Skin of body (tissue), 3 donors: ENCODE measurements at places on chromosomes 13 and 19.

- peak; percentile 23 for DNase-seq
Measured at GRCh38 chr13:96993634-96994016, 651 bp downstream of the OXGR1 start.

DNA sequence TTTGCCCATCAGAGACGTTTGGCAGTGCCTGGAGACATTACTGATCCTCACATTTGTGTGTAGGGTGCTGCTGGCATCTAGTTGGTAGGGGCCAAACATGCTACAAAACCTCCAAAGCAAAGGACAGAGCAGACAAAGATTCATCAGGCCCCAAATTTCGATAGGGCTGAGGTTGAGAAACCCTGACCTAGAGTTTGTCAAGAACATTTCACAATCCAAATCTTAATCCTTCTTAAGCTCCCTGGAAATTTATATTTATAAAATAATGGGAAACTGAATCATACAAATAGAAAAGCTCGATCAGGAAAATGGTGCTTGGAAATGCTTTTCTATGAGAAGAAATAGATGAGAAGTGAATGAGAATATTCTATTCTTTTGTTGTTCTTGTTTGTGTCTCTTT is 273.6 kb downstream of the DCT start:
- no peak for DNase-seq

DNA sequence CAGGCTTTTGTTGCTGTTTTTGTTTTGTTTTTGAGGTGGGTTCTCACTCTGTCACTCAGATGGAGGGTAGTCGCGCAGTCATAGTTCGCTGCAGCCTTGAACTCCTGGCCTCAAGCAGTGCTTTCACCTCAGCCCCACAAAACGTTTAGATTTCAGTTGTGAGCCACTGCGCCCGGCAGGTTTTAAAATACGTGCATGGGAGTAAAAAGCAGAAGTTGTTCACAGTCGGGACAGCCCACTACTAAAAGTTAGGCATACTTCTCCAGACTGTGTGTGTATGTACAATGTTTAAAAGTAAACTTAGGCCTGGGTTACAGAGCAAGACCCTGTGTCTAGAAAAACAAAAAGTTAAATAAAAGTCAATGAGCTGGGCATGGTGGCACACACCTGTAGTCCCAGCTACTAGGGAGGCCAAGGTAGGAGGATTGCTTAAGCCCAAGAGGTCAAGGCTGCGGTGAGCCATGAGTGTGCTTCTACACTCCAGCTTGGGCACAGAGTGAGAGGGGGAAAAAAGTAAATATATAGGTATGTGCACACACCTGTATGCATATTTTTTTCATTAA is 6.1 kb downstream of the SAFB start:
- DNase-seq, result no peak

GRCh38 chr19:21308773-21309172 is 20.4 kb downstream of the ZNF708 start:
- no peak for DNase-seq

GRCh38 chr13:20065516-20065915 is 95.3 kb downstream of the GJA3 start:
- DNase-seq, result no peak

GRCh38 chr13:42086582-42086981 is 38.1 kb downstream of the DGKH start:
- no peak for DNase-seq

DNA sequence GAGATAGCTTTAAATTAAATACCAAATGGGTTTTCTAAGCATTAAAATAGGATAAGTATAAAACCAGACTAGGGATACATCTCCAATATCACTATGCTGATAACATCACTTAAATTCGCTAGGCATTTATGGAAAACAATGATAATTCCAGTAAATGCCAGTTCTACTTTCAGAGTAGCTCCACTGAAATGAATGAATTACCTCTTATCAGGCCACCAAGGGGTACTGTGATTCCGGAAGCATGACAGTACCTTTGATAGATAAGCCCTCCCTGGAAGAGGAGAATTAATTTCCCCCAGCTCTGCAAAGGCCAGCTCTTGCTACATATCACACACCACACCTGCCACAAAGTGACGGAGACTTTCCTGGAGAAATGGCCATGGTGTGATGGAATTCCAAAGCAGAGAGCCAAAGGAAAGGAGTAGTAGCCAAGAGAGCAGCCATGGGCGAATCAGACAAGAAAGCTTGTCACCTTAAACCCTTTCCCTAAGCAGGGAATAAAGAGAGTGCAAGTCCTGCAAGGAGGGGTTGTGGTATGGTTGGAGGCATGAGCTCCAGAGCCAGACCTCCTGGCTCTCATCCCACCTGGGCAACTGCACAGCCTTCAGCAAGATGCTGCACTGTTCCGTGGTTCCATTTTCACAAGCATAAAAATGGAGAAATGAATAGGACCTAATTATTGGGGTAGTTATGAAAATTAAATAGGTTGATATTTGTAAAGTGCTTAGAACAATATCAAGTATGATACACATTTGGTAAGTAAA is 423.1 kb downstream of the FGF14 start:
- DNase-seq, result no peak

DNA sequence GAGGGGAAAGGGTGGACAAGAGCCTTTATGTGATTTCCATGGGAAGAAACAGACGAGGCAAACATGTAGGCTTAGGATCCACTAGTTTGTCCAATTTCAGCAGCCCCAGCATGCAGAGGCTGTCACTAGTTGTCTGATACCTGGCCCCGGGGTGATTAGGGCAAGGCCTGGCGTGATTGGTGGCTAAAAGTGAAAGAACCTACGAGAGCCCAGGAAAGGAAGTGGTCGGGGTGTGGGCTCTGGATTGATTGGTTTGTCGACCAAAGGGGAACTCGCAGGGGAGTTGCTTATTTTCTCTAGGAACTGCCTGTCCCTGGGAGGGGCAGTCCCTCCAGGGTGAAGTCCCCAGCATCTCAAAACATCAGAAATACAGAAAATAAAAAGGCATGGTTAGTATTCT is 64.2 kb upstream of the UQCRFS1 start:
- no peak for DNase-seq

GRCh38 chr13:22880741-22881720 is 299.7 kb upstream of the SGCG start:
- no peak for DNase-seq

GRCh38 chr19:17953869-17954268 is 13.0 kb upstream of the KCNN1 start:
- no peak for DNase-seq

DNA sequence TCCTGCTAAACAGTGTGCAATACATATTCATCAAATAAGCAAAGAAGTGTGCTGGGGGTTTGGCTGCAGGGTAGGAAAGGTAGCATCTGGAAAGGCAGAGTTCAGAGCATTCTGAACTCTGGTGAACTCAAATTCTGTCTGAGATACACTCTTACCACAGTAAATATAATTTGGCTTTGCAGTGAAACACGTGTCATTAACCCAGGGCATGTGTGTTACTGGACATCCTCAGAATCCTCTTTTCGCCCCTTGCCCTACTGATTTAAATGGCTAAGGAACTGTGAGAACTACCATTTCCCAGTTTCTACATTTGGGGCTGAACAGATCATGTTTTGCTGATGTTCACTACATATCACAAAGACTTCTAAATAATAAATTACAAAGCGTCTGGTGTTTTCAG is 562.8 kb upstream of the SGCG start:
- DNase-seq, result no peak

DNA sequence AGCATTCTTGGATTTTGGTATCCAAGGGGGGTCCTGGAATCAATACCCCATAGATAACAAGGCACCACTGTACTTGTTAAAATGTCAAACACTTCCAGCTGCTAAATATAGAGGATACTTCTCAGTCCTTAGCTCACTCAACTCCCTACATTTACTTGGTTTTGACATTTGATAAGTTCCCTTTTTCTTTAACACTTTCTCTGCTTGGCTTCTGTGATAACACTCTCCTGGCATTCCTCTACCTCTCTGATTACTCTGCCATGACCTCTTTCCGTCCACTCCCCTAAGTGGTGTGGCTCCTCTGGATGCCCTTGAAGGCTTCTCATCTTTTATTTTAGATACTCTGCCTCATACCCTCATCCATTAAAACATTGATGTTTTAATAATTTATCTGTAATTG is 65.2 kb downstream of the MICU2 start:
- DNase-seq, result no peak

DNA sequence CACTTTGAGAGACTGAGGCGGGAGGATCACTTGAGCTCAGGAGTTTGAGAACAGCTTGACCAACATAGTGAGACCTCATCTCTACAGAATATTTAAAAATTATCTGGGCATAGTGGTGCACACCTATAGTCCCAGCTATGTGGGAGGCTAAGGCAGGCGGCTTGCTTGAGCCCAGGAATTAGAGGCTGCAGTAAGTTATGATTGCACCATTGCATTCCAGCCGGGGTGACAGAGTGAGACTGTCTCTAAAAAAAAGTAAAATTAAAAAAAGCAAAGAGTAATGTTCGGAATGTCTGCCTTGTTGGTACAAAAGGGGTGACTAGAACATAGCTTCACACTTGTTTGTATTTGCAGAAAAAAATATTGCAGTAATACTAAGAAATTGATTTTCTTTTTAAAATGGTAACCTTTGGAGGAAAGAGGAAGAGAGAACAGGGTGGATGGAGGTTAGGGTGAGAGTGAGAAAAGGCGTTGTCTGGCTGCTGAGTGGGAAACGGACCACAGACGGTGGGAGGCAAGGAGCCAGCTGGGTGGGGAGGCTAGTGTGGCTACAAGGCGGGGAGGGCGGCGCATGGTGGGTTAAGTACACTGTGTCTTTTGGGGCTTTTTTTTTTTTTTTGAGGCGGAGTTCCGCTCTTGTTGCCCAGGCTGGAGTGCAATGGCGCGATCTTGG is 10.2 kb downstream of the PPP1R14A start:
- DNase-seq, result no peak

DNA sequence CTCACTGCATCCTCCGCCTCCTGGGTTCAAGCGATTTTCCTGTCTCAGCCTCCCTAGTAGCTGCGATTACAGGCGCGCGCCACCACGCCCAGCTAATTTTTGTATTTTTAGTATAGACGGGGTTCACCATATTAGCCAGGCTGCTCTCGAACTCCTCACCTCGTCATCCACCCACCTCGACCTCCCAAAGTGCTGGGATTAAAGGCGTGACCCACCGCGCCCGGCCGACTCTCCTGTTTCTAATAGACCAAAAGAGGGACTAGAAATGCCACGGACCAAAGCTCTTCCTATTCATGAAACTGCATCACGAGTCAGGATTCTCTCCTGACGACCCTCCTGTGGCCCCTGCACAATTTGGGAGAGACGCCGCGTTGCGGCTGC is 563 bp downstream of the ZNF43 start:
- peak; percentile 58 for DNase-seq

- no peak for DNase-seq
Measured at GRCh38 chr19:5345895-5346386, 5.3 kb upstream of the PTPRS start.

DNA sequence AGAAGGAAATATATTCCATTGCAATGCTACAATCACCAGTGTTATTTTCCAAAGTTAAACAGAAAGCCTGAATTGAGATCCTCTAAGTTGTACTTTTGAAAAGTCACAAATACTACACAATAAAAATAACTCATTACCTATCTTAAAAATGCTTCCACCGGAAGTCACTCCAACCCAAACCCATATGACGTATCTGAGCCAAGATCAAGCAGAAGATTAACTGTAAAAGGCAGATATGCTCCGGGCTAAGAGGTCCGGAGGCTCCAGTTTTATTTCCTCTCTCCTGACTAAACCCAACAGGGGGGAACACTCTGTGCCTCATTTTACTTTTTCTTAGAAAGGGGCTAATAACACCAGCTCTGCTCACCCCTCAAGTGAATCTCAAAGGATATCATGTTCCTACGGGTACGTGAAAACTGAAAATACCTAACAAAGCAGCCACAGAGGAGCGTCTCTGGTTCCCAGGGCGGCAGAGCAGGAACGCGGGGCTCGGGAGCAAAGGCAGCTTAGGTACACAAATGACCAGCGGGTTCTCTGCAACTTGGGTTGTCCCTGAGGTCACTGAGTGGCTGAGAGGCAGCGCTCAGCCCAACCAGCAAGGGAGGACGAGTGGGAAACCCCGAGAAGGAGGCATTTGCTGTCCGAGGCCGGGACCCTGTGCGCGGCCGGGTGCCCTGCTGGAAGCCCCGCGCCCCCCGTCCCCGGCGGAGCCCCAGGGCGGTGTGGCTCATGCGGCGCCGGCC is 750 bp downstream of the RAB20 start:
- DNase-seq, result no peak

GRCh38 chr19:1235625-1236538 is 1.9 kb downstream of the CBARP start:
- no peak for DNase-seq

GRCh38 chr13:28495538-28496187 is 735 bp upstream of the FLT1 start:
- no peak for DNase-seq

- no peak for DNase-seq
Measured at GRCh38 chr19:40585241-40585981, 8.7 kb downstream of the SHKBP1 start.

- DNase-seq, result peak; percentile 80
Measured at GRCh38 chr19:10006335-10006708, 4.0 kb downstream of the COL5A3 start.

- peak; percentile 18 for DNase-seq
Measured at GRCh38 chr13:77810878-77811277, 107.8 kb downstream of the EDNRB start.

GRCh38 chr13:113897161-113897560 is 33.3 kb upstream of the GAS6 start:
- DNase-seq, result no peak

DNA sequence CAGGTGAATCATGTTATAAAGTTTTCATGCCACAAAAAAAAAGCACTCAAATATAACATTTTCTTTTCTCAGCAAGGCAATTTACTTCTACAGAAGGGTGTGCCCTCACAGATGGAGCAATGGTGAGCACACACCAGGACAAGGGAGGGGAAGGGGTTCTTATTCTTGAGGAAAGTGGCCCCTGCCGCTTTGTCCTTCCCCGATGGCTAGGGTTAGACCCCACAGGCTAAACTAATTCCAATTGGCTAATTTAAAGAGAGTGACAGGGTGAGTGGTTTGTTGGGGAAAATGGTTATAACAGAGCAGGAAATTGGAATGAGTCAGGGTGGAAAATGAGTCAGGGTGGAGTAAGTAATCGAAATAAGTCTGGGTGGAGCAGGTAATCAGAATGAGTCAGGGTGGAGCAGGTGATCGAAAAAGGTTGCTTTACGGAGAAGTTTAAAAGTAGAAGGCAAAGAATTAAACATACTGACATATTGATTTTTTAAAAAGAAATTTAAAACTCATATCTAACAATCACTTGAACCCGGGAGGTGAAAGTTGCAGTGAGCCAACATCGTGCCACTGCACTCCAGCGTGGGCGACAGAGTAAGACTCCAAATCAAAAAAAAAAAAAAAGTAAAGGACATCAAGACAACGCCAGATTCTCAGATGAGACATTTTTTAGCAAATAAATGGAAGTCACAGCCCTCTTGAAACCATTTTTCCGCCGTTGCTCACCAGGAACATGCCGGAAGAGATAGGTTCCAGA is 813 bp downstream of the ZNF562 start:
- DNase-seq, result no peak
